ENCODE measurements at places on chromosomes 6 and 20. TPM values are rescaled to one million over a fixed set of nuclear protein-coding genes. Genes with fewer than 3 reads are reported as not detected.

STMN3 gene
- polyA plus RNA-seq, result 23.1 TPM

FOXQ1 gene
- 4.9 TPM for polyA plus RNA-seq

DNA sequence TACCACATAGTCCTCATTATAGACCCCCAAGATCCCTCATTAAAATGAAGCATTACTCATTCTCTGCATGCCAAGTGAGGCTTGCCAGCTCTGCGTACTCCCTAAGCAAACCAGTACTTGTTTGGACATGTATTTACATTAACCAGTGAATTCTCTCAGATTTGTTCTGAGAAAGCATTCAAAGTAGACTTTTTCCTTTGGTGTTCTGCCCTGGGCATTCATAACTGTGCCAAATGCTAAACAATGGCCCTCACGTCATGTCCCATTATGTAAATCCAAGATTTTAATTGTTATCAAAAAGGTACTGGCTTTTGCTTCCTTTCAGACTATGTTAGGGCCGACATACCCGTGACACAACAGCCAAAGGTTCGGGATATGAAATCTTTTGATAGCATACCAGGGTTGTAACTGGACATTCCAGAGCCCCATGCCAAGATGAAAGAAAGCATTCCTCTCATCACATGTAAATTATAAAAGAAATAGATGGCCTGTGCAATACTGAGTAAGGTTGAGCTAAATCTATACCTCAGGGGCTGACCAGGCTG lies 164.2 kb downstream of the ADAT2 start:
- H3K4me3 ChIP-seq, result no peak overlapping the region
- H3K27ac ChIP-seq, result no peak overlapping the region
- no peaks in the 10 kb centered on the region for H3K4me1 ChIP-seq
- no peaks in the 10 kb centered on the region for H3K27me3 ChIP-seq
- H3K36me3 ChIP-seq, result peaks cover 17% of the 10 kb centered on the region

GRCh38 chr20:56702931-56703840 lies 74.1 kb downstream of the TFAP2C start:
- no peaks in the 10 kb centered on the region for H3K4me1 ChIP-seq
- no peak overlapping the region for H3K4me3 ChIP-seq
- H3K36me3 ChIP-seq, result no peaks in the 10 kb centered on the region

GRCh38 chr20:57509665-57510237 lies 15.2 kb downstream of the CTCFL start:
- no peak for DNase-seq
- H3K27ac ChIP-seq, result no peak overlapping the region
- H3K4me1 ChIP-seq, result peaks cover 2% of the 10 kb centered on the region

DNA sequence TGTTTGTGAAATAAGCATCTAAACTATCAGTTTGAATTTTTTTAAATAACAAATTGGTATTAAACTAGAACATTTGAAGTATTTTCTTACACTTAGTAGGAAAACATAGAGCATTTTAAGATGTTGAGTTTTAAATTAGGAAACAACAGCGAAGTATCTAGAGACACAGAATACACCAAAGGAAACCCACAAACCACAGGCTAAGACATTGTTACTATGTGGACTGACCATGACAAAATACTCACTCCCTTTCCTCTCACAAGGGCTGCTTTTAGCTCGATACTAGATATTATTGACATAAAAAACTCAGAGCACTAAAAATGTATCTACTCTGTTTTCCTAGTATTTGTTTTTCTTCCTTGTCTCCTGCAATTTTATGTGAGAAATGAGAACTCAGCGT lies 266.0 kb upstream of the CITED2 start:
- H3K4me1 ChIP-seq, result peaks cover 6% of the 10 kb centered on the region
- H3K4me3 ChIP-seq, result no peak overlapping the region
- H3K27ac ChIP-seq, result no peak overlapping the region
- no peaks in the 10 kb centered on the region for H3K27me3 ChIP-seq
- no peaks in the 10 kb centered on the region for H3K36me3 ChIP-seq

- H3K27me3 ChIP-seq, result no peaks in the 10 kb centered on the region
- peaks cover 23% of the 10 kb centered on the region for H3K4me1 ChIP-seq
- H3K36me3 ChIP-seq, result peaks cover 43% of the 10 kb centered on the region
These were observed 7.4 kb downstream of the STK35 start for GRCh38 chr20:2108987-2109386.

GRCh38 chr6:139294090-139294489 lies 2.3 kb upstream of the TXLNB start:
- H3K27me3 ChIP-seq, result no peaks in the 10 kb centered on the region
- H3K4me3 ChIP-seq, result no peak overlapping the region
- no peaks in the 10 kb centered on the region for H3K36me3 ChIP-seq
- no peak for DNase-seq
- H3K27ac ChIP-seq, result no peak overlapping the region
- H3K4me1 ChIP-seq, result no peaks in the 10 kb centered on the region

All from large intestine (tissue), 12 donors.